NCI-H446 (cell line): ENCODE measurements at places on chromosomes 3 and 15.

GRCh38 chr15:82021992-82022391, 23.8 kb downstream of the MEX3B start:
- peak; percentile 83 for DNase-seq

GRCh38 chr15:58036579-58036978, 28.9 kb downstream of the ALDH1A2 start:
- DNase-seq, result no peak

GRCh38 chr15:62068071-62068809, 1.5 kb downstream of the C2CD4A start:
- DNase-seq, result no peak

- DNase-seq, result no peak
Measured at GRCh38 chr3:122680475-122681283, at the start of gene PARP14. Gene PARP14 (plus strand): TSS chr3:122680839. CDS start chr3:122680884, 45 bp downstream.

DNA sequence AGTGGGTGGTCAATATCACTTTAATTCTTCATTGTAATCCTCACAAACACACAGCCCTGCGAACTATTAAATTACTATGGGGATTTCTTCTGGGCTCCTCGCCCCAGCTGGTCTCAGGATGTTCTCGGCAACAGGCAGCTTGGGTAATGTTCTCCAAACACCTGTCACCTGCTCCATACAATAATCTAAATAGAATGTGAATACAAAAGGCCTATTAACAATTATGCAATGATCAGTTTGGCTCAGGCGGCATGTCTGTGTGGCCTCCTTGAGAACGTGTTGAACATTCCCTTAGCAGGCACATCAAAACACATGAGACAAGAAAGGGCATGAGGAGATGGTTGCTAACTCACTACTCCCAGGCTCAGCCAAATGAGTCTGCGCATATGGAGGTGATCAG, 158.6 kb upstream of the KBTBD8 start:
- DNase-seq, result no peak

- DNase-seq, result no peak
Measured at GRCh38 chr3:55272031-55272645, 215.0 kb downstream of the WNT5A start.

DNA sequence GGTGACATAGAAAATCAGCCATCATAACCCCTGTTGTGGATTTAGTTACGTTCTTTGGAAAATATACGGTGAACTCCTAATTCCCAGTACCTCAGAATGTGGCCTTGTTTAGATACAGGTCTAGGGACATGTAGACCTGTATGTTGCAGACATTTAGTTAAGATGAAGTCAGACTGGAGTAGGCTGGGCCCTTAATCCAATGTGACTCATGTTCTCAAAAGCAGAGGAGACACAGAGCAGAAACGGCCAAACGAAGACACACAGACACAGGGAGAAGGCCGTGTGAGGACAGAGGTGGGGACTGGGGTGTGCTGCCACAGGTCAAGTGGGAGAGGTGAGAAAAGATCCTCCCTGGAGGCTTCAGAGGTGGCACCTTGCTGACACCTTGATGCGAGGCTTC, 119.0 kb upstream of the PROK2 start:
- no peak for DNase-seq

DNA sequence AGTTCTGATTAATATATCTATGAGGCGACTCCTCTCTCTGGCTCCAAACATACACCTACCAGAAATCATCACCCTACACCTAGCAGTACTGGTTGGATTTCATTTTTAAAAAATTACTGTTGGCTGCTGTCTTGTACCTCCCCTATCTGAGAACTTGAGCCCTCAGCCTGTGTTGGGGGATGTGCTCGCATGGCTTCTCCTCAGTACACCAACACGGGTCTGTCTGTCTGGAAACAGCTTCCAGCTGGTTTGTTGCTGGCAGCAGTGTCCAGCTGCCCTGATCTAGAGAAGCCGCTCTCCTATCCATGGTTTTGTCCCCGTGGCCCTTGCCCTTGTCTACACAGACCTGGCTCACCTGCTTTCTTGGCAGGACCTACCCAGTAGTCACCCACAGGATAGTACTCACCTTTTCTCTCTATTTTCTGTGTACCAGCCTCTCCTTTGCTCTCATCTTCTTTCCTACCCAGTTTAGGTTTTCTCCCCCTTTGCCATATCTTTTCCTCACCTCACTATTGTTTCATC, 43.2 kb upstream of the NEDD4 start:
- no peak for DNase-seq

- DNase-seq, result no peak
Measured at GRCh38 chr3:174206607-174207192, 652.4 kb upstream of the NAALADL2 start.

DNA sequence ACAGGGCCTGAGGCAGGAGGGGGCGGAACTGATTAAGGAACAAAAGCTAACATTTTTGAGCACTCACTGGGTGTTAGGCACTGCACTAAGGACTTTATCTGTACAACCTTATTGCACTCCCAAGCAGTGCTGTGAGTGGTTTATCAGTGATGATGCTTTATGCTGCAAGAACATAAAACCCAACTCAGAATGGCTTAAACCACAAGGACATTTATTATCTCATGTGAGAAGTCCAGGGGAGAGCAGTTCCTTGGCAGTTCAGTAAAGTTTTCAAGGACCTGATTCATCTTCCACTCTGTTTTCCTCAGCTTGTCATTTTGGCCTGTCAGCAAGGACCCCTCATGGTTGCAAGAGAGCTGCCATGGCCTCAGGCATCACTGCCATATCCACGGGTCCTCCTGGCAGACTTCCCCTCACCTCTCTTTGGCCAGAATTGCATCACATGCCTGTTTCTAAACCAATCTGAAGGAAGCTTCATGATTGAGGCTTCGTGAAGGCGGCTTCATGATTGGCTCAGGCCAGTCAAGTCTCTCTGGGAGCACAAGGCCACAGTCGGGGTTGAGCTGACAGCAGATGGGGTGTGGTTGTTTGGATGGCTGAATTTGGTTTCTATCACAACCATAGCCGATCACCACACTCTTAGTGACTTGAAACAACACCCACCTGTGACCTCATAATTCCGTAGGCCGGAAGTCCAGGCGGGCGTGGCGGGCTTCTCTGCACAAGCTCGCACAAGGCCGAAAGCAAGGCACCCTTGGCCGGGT, 15.8 kb downstream of the EFCC1 start:
- no peak for DNase-seq

DNA sequence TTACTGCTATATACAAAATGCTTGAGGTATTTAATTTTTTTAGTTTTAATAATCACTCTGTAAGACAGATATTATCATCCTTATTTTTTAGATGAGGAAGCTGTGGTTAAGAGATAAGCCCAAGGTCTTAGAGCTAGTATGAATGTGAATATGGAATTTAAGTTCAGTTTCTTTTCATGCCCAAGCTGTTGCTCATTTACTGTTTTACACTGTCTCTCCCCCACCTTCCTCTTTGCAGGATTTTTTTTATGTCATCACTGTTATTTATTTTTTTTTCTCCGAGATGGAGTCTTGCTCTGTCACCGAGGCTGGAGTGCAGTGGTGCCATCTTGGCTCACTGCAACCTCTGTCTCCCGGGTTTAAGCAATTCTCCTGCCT, 22.5 kb downstream of the MAP2K5 start:
- DNase-seq, result no peak

DNA sequence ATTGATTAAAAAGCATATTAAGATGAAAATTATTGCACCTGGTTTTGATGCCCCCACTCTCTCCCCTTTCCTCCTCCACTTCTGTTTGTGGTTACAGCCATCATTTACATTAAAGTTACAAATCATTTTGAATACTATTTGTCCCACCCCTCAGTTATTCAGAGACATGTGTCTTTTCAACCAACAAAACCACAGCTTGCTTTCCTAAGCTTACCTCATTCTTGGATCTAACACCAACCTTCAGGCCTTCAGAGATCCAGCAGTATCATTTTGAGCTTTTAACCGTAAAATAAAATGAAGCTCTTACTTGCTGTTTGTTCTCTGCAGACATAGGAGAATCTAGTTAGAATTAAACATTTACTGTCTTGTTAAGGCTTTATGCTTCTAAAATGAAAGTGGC, 4.7 kb downstream of the PXYLP1 start:
- no peak for DNase-seq

GRCh38 chr3:31132132-31132769, 237.8 kb upstream of the GADL1 start:
- DNase-seq, result peak; percentile 33

GRCh38 chr3:87996882-87997281, 61.9 kb downstream of the CGGBP1 start:
- no peak for DNase-seq

DNA sequence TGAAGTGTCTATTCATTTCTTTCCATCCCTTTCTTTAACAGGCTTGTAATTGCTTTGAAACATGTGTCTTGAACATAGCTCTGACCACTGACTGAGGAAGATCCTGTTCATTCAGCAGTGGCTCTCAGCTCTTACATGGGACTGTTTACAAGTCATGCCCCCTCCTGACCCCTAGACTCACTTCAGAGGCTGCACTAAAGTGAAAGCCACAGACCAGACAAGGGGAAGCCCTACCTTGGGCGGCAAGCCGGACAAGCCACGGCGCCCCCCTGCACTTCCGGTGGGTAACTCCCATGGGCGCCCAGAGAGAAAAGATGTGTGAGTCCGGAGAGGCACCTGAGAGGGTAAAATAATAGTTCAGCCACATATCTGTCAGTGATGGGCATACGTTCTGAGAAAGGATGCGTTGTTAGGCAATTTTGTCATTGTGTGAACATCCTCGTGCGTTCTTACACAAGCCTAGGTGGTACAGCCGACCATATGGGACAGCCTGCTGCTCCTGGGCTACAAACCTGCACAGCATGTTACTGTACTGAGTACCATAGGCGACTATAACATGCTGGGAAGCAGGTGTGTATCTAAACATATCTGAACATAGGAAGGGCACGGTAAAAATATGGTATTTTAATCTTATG, 116.2 kb downstream of the CHSY1 start:
- DNase-seq, result no peak

DNA sequence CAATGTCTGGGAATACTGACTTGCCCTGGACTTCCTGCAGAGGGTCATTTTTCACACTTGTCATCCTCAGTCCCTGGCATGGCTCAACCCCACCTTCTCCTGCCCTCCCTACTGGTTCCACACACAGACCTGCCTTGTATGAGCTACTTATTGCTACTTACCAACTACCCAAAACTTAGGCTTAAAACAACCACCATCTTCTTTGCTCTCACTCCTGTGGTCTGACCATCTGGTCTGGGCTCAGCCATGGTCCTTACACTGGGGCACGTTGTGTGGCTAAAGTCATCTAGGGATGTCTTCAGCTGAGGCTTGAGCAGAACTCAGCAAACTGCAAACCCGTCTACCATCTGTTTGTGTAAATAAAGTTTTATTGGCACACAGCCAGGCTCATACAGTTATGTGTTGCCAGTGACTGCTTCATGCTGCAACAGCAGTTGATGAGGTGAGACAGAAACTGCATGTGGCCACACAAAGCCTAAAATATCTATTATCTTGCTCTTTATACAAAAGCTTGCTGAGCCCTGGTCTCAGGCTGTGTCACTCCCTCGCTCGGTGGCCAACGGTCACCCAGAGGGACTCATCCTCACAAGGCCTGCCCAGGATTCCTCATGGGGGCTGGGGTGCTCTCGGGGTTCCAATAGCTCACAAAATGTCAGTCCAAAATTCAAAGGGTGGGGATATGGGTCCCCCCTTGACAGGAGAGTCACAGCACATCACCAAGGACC, 43.5 kb downstream of the KLF15 start:
- DNase-seq, result no peak

GRCh38 chr15:39817892-39818291, 35.3 kb upstream of the FSIP1 start:
- DNase-seq, result no peak

DNA sequence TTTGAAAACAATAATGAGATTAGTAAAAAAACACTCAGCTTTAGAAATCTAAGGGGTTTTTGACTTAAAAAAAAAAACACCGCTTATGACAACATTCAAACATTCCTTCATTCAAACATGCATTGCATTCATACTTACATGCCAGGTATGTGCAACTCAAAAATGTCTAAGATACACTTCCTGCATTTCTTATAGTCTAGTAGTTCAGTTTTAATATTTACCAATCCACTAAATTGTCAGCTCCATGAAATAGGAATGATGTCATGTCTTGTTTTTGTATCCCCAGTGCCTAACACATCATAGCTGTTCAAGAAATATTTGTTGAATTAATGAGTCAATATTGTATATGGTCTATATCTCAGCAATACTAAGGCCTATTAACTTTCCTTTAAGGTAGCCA, 51.7 kb downstream of the EIF4E3 start:
- no peak for DNase-seq

DNA sequence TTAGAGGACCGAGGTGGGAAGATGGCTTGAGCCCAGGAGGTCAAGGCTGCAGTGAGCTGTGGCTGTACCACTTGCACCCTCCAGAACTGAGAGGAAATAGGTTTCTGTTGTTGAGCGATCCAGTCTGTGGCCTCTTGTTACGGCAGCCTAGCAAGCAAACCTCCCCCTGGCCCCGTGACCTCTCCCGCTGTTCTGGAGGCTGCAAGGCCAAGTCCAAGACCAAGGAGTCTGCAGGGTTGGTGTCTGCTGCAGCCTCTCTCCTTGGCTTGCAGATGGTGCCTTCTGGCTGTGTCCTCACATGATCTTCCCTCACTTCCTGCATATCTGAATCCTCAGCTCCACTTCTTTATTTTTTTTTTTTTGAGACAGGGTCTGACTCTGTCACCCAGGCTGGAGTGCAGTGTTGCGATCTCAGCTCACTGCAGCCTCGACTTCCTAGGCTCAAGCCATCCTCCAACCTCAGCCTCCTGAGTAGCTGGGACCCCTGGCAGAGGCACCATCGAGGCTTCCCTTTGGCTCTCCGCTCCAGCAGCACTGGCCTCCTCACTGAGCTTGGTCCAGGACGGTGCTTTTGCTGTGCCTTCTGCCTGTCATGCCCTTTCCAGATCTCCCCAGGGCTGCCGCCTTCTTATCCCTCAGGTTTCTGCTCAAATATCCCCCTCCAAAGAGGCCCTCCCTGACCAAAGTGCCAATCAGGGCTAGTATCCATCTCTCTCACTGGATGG, 18.0 kb upstream of the PLXND1 start:
- no peak for DNase-seq

- DNase-seq, result no peak
Measured at GRCh38 chr3:15694628-15695027, 93.1 kb downstream of the BTD start.

DNA sequence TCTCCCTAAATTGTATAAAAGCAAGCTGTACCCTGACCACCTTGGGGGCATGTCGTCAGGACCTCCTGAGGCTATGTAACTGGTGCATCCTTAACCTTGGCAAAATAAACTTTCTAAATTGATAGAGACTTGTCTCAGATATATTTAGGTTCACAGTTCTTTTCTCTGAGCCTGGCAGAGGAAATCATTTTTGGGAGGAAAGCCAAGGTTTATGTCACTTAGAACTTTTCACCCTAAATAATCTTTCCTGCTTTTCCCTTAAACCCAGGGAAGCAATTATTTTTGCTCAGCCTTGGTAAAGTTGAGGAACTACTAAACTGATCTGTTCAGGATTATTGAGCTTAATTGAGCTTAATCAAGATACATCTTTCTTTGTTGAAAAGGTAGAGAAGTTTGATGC, 608.9 kb downstream of the PDCD6IP start:
- no peak for DNase-seq
